ENCODE measurements at places on chromosomes 7 and 10. TPM values are rescaled to one million over a fixed set of nuclear protein-coding genes. Genes with fewer than 3 reads are reported as not detected.

DNA sequence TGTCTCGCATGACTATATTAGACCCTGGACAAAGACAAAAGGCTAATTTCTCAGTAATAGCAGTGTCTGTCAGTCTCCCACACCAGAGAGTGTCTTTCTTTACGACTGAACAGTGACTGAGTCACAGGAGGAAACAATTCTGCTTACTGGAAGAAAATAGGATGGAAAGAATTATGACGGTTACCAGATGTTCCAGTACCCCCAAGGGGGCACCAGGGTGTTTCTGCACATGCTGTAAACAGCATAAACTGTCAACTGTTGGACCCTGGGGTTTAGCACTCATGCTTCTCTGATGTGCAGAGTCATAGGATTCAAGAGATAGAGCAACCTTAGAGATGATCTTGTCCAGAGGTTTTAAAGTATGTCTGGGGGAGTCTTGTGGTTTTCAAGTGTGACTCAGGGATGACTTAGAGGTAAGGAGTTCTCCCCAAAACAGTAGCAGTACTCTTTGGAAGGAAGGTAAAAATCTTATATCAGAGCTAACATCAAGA, 291.7 kb downstream of the THSD7A start:
- no peak for DNase-seq

DNA sequence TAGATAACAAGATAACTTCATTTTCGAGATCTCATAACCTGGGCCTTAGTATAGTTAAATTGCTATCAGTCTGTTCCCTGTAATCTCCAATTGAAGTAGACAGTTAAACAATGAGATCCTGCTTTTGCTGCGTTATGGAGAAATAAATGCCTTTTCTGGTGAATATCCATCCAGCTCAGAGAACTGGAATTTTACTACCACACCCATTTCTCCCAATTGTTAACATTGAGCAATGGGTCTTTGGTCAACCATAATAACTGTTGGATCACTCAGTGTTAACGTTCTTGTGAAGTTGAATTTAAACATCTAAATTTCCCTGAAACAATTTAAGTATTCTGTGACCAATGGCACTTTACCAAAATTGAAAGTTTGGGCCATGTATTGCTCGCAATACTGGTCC, 3.0 kb downstream of the CALU start:
- no peak for DNase-seq

Gene AVPI1
- total RNA-seq = 10.7 TPM

DNA sequence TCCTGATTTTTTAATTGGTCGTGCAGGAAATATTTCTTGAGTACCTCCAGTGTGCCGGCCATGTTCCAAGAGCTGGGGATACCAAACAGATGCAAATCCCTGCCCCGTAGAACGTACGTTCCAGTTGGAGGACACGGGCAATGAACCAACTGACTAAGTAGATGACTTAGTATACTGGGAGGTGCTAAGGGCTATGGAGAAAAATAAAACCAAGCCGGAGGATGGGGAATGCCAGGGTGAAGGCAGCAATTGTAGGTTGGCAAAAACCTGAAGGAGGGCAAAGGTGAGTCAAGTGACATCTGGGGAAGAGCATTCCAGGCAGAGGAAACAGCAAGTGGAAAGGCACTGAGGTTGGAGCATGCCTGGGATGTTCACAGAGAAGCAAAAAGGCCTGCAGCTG, 6.8 kb upstream of the VSIR start:
- no peak for DNase-seq

GRCh38 chr7:37899712-37900247, 16.8 kb downstream of the SFRP4 start:
- DNase-seq = no peak

GRCh38 chr7:2777898-2778535, 66.1 kb downstream of the GNA12 start:
- no peak for DNase-seq

- DNase-seq = no peak
These were observed 311.4 kb downstream of the ADARB2 start for GRCh38 chr10:1425879-1426278.

DNA sequence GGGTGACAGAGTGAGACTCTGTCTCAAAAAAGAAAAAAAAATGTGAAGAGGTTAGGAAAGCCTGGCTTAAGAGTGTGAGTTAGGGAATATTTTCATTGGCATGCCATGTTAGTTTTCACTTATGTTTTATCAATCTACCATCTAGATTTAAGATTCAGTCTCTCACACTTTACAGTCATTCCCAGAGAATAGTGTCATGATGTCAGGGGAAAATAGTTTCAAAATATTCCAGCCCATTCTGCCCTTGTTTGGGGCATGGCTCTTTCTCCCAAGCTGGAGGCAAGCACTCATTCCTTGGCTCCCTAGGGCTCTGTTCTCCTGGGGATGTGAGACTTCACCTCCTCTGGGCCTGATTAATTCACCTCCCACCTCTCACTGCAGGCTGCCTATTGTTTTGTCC, 331.5 kb downstream of the CXCL12 start:
- no peak for DNase-seq

- DNase-seq = no peak
These were observed 1.2 kb downstream of the YWHAG start for GRCh38 chr7:76357475-76358010.

DNA sequence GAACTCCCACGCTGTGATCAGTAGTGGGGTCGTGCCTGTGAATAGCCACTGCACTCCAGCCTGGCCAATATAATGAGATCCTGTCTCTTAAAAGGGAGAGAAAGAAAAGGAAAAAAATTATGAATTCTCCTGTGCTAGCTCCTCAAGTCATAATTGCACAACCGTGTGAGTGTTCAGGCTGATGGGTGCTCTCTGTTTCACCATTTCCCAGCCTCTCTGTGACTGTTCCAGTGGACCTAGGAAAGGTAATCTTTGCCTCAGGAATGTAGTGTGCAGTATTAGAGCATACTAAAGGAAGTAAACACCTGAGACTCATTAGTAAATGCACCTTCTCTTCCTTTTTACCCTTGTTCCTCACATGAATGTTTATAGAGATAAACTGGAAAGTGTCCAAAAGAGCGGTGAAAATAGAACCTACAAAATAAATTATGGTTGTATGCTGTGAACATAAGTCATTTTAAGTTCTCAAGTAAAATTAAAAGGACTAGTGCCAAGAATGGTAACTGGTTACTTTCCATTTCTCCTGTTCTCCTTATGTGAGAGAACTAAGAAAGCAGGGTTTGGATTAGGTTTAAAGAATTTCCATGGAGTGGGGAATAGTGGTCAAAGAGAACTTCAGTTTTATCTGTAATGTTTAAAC, 42.7 kb downstream of the INPP5F start:
- no peak for DNase-seq
